Heart left ventricle (tissue), 16 donors: ENCODE measurements at places on chromosomes 5 and 9. TPM values are rescaled to one million over a fixed set of nuclear protein-coding genes. Genes with fewer than 3 reads are reported as not detected.

Gene FGD3
- total RNA-seq: 1.5 TPM

GRCh38 chr9:93922535-93922934 lies 32.6 kb downstream of the BARX1 start:
- no peak overlapping the region for H3K4me3 ChIP-seq
- H3K4me1 ChIP-seq: no peaks in the 10 kb centered on the region
- H3K27me3 ChIP-seq: peaks cover 8% of the 10 kb centered on the region
- no peak for DNase-seq
- no peak overlapping the region for H3K27ac ChIP-seq
- H3K36me3 ChIP-seq: no peaks in the 10 kb centered on the region

Gene SLC36A3
- total RNA-seq: not detected

DNA sequence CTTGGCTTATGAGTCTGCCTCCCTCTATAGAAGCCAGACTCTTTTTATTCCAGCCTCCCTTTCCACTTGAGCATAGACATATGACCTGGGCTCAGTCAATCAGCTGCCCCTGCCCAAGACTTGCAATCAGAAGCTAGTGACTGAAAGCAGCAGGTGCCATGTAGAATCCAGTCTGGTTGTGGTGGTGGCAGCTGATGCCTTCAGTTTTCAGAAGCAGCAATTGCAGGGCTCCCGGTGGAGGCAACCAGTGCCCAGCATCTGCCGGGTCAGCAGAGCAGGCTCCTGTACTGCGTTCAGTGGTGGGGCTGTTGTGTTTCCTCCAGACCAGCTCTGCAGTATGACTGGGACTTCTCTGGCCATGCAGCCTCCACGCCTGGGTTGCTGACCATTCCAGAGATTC lies 53.9 kb upstream of the PALM2AKAP2 start:
- DNase-seq: no peak
- H3K4me3 ChIP-seq: no peak overlapping the region
- no peaks in the 10 kb centered on the region for H3K36me3 ChIP-seq
- H3K27ac ChIP-seq: no peak overlapping the region

Gene SYK
- 2.4 TPM for total RNA-seq

Gene NEUROG1
- total RNA-seq: not detected

Gene ZFYVE16
- 39.6 TPM for total RNA-seq

Gene PCDHGA10
- total RNA-seq: 7.6 TPM

GRCh38 chr9:117873664-117874063 lies 169.5 kb downstream of the TLR4 start:
- no peaks in the 10 kb centered on the region for H3K36me3 ChIP-seq
- DNase-seq: no peak
- no peak overlapping the region for H3K27ac ChIP-seq
- no peak overlapping the region for H3K4me3 ChIP-seq
- no peaks in the 10 kb centered on the region for H3K4me1 ChIP-seq

DNA sequence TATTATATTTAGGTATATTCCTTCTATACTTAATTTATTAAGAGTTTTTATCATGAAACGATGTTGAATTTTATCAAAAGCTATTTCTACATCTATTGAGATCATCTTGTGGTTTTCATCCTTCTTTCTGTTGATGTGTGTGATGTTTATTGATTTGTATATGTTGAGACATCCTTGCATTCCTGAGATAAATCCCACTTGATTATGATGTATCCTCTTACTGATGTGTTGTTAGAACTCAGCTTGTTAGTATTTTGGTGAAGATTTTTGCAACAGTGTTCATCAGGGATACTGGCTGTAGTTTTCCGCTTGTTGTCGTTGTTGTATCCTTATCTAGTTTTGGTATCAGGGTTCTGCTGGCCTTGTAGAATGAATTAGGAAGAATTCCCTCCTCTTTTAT lies 213.6 kb downstream of the GDNF start:
- H3K36me3 ChIP-seq: no peaks in the 10 kb centered on the region
- H3K27ac ChIP-seq: no peak overlapping the region
- DNase-seq: no peak

Gene LHX2
- total RNA-seq: not detected

GRCh38 chr5:139808481-139809330 lies 13.1 kb downstream of the PSD2 start:
- H3K27me3 ChIP-seq: no peaks in the 10 kb centered on the region
- peak; percentile 38 for DNase-seq
- H3K36me3 ChIP-seq: no peaks in the 10 kb centered on the region
- H3K4me3 ChIP-seq: no peak overlapping the region
- H3K27ac ChIP-seq: no peak overlapping the region
- H3K4me1 ChIP-seq: no peaks in the 10 kb centered on the region

GRCh38 chr5:55236800-55237199 lies 3.4 kb upstream of the CCNO start:
- peaks cover 35% of the 10 kb centered on the region for H3K27me3 ChIP-seq
- no peaks in the 10 kb centered on the region for H3K36me3 ChIP-seq
- H3K27ac ChIP-seq: no peak overlapping the region
- peaks cover 28% of the 10 kb centered on the region for H3K4me1 ChIP-seq

DNA sequence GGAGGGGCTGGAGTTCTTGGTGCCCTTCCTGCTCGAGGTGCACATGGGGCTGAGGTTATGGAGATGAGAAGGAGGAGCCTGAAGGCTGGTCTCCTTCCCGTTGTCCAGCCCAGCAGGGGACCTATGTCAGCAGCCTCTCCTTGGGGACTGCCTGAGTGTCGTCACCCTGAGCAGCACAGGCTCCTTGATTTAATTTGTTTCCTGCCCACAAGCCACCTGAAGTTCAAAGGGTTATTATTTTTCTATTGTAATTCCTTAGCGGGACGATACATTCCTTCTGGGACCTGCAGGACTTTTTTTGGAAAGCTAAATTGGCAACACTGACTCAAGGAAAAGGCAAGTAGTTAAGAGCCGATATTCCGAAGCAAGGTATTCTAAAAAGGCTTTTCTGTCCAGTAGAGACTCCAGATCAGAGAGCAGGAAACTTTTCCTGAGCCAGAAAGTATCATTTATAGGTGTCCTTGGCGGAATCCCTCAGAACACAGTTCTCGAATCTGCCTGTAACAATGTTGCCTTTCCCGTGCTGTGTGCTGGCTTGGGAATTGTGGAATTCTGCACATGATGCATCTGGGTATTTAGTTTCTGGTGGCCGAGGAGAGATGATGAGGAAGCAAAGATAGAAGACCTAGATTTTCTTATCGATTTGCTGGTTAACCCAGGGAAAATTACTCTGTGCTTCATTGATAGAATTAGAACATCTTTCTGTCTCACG lies 55.4 kb downstream of the ARHGAP26 start:
- peaks cover 79% of the 10 kb centered on the region for H3K4me1 ChIP-seq
- peak overlapping the region; percentile 11 for H3K4me3 ChIP-seq
- DNase-seq: no peak
- no peaks in the 10 kb centered on the region for H3K27me3 ChIP-seq
- H3K36me3 ChIP-seq: no peaks in the 10 kb centered on the region

Gene TIMD4
- total RNA-seq: 0.45 TPM

DNA sequence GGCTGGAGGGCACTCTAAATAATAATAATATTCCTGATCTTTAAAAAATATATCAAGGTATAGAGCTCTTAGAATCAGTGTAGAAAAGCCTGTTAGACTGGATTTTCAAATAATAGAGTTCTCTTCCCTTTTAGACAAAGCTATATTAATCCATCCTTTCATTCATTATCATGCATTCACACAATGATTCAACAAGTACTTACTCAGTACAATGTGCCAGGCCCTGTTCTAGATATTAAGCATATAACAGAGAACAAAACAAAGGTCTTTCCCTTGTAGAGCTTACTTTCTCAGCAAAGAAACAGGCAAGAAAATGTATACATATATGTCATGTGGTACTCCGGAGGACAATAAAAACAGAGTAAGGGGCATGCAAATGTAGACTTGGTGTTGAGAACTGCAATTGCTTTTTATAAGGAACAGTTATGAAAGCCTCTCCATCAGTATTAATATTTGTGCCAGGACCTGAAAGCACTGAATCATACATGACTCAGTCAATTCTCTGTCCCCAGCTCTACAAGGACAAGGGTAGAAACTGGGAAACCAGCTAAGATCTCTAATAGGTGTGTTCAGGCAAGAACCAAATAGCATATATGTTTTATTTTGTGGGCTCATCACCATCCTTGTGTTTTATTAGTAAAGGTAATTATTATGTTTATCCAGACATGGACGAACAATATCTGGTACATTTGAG lies 72.2 kb downstream of the PIP5K1B start:
- peaks cover 61% of the 10 kb centered on the region for H3K4me1 ChIP-seq
- no peak for DNase-seq
- no peak overlapping the region for H3K4me3 ChIP-seq

DNA sequence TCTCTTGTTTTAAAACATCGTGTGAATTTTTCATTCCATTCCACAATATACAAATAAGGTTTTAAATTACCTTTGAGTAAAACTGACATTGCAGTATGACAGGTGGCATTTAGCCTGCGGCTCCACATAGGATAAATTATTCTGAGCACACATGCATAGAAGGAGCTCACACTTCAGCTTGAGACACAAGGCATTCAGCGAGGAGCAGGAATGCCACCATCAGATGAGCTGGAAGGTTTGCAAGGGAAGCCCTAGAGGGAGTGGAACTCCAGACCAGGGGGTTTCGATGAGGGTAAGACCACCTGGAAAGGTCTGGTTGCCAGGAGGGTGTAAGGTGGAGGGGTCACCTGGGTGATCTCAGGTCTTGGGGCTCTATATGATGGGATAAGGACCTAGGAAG lies 259.0 kb upstream of the ADRA1B start:
- no peaks in the 10 kb centered on the region for H3K36me3 ChIP-seq
- H3K27ac ChIP-seq: no peak overlapping the region
- H3K4me1 ChIP-seq: peaks cover 3% of the 10 kb centered on the region

Gene LHX3
- total RNA-seq: not detected

Gene PLCXD3
- total RNA-seq: 50.8 TPM

Gene C5orf34
- 1.4 TPM for total RNA-seq

- H3K36me3 ChIP-seq: no peaks in the 10 kb centered on the region
- H3K4me3 ChIP-seq: no peak overlapping the region
Observed at GRCh38 chr5:137145721-137146120, 353.4 kb downstream of the SPOCK1 start.

DNA sequence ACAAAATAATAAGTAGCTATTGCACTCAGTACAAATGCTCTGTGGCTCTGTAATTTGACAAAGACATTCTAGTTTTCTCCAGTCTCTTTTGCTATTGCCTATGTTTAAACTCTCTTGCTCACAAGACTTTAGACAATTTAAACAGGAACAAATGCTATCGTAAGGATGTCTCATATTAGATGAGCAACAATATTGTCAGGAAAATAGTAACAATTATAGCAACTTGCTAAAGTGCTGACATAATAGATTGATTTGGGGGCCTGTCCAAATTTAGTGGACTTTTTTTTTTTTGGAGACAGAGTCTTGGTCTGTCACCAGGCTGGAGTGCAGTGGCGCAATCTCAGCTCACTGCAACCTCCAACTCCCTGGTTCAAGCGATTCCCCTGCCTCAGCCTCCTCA lies 11.8 kb downstream of the KIF2A start:
- no peaks in the 10 kb centered on the region for H3K4me1 ChIP-seq
- H3K36me3 ChIP-seq: no peaks in the 10 kb centered on the region
- DNase-seq: no peak
- no peak overlapping the region for H3K27ac ChIP-seq
- H3K4me3 ChIP-seq: no peak overlapping the region
